Naive B cell (primary cell): ENCODE measurements at places on chromosomes 3 and 15. TPM values are rescaled to one million over a fixed set of nuclear protein-coding genes. Genes with fewer than 3 reads are reported as not detected.

- no peak for DNase-seq
Measured at GRCh38 chr3:169112153-169112892, 551.2 kb downstream of the MECOM start.

Gene LNP1
- polyA plus RNA-seq = not detected

GRCh38 chr15:39317225-39317624, 263.7 kb upstream of the THBS1 start:
- DNase-seq = no peak

DNA sequence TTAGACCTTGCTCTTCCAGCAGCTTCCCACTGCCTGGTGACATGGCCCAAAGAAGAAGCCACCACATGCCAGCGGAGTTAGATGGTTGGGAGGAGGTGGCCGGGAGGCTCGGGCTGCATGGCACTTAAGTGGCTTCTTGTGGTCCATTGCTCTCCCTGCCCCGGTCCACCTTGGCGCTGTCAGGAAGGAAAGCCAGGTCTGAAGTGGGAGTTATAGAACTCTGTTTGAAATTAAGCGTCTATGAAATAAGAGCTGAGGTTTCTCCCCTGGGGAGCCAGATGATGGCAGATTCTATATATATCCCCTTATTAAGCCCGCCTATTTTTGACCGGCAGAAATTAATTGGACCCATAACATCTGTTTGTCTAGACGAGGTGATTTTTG, 61.2 kb downstream of the ITGA11 start:
- DNase-seq = no peak

Gene DBR1
- polyA plus RNA-seq = 7.6 TPM

Gene CHRNA7
- not detected for polyA plus RNA-seq
